ENCODE measurements at places on chromosomes 3 and 15.
A peak's percentile ranks its signal among the peaks of the same experiment; 100 is the strongest.

DNA sequence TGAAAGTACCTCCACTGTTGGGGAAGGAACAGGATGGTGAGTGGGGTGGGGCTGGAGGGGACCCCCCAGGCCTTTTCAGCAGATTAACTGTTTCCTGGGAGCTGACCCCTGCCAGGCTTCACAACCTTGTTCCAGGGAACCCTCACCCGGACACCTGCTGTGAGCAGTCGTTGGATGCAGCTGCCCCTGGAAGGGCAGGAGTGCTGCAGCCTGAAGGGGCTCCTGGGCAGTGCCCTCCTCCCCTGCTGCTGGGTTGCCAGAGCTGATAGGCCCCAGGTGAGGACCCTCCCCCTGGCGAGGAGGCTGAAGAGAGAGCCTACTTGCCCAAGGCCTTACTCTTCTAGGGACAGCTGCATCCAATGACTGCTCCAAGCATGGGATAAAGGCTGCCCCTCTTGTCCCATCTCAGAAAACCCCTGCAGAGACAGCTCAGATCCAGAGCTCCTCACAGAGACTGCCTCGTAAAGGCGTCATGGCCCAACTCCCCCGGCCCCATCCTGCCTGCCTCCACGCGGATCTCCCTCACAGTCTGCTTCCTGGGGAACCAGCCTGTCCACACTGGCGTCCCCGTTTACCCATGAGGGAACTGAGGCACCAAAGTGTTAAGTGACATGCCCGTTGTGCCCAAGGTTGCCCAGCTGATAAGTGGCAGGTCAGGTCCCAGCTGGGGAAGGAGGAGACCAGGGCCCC, 193.4 kb upstream of the LINGO1 start:
- no peak for DNase-seq

- DNase-seq: no peak
Measured at GRCh38 chr3:48997714-48998637, 7.9 kb downstream of the P4HTM start.

GRCh38 chr3:100001083-100001482, 113.2 kb downstream of the FILIP1L start:
- no peak for DNase-seq

GRCh38 chr15:64515196-64515595, 54.8 kb downstream of the ZNF609 start:
- DNase-seq: no peak

- DNase-seq: no peak
Measured at GRCh38 chr3:103684904-103685303, 1250.1 kb downstream of the ZPLD1 start.

DNA sequence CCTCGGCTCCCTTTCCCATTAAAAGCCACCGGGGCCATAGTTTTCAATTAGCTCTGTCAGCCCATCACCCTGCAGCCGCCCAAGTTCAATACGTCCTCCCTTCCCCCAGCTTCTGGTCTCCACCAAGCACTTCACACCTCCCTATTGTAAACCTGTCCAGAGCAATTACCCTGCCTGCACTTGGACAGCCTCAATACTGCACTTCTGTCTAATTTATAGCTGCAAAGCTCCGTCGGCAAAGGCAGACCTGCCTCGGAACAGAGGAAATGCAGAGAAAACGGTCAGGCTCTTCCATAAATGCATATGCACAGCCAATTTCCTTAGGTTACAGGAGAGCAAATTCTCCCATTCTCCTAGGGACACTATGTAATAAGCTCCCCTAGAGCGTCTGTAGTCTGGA, 21.9 kb downstream of the LRIG1 start:
- DNase-seq: no peak

DNA sequence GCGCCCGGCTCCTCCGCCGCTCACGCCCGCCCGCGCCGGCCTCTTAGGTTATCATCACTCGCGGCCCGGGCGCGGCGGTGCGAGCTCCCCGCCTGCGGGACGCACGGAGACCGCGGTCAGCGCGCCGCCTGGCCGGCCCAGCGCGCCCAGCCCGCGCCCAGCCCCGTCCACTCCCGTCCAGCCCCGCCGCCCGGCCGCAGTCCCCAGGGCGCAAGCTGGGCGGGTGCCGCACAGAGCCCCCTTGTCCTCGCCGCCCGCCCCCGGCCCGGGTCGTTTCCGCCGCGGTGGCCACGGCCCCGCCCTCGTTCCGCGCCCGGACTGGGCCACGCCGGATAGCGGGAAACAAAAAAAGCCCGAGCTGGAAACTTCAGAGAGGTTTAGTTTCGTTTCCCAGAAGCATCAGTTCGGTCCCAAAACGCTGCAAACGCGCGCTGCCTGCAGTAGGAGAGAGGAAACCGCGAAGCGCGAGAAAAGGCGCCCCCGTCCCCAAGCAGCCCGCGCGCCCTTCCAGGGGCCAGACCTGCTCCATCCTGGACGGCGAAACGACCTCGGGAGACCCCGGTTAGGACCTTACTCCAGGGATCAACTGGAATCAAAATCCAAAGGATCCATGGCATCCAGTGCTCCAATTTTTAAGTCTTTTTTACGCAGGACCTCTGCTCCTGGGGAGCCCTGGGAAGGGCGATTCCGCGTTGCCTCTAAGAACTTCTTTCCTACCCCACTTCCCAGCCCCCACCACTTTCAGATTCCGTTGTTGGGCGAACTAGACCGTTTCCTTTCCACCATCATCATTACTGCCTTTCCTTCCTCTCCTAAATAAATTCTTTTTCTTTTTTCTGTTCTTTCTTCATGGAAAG, at the start of gene ATP10A:
TSS of gene ATP10A (minus strand) at position 217 of the 857 bp plus-strand sequence. CDS start 231 bp downstream, outside the sequence.
- DNase-seq: peak; percentile 71

DNA sequence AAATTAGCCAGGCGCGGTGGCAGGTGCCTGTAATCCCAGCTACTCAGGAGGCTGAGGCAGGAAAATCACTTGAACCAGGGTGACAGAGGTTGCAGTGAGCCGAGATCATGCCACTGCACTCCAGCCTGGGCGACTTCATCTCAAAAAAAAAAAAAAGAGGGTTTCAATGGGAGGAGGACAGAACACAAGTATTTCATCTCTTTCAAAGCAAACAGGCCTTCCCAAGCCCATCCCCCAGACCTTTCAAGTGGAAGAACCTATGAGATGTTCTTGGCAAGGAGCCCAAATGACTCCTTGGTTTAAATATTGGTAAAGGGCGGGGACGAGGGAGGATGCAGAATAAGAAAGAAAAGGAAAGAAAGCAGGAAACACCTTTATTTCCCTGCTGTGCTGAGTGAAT, 62.2 kb upstream of the MCF2L2 start:
- DNase-seq: no peak

GRCh38 chr3:192745150-192745549, 17.8 kb upstream of the FGF12 start:
- no peak for DNase-seq

GRCh38 chr15:73882761-73883419, 9.5 kb downstream of the TBC1D21 start:
- DNase-seq: no peak

GRCh38 chr3:177944228-177944661, 592.0 kb upstream of the KCNMB2 start:
- DNase-seq: peak; percentile 63

GRCh38 chr3:51932471-51933370, 9.0 kb downstream of the RRP9 start:
- no peak for DNase-seq

DNA sequence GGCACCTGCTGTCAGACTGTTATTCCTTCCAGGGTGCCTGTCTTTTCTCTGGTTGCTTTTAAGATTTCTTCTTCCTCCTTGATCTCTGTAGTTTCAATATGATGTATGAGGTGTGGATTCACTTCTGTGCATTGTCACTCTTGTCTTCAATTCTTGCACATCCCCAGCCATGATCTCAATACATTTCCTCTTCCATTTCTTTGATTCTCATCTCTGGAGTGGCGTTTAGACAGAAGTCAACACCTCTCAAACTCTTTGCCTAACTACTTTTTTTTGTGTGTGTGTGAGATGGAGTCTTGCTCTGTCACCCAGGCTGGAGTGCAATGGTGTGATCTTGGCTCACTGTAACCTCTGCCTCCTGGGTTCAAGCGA, 224.4 kb upstream of the LYSMD4 start:
- DNase-seq: no peak

DNA sequence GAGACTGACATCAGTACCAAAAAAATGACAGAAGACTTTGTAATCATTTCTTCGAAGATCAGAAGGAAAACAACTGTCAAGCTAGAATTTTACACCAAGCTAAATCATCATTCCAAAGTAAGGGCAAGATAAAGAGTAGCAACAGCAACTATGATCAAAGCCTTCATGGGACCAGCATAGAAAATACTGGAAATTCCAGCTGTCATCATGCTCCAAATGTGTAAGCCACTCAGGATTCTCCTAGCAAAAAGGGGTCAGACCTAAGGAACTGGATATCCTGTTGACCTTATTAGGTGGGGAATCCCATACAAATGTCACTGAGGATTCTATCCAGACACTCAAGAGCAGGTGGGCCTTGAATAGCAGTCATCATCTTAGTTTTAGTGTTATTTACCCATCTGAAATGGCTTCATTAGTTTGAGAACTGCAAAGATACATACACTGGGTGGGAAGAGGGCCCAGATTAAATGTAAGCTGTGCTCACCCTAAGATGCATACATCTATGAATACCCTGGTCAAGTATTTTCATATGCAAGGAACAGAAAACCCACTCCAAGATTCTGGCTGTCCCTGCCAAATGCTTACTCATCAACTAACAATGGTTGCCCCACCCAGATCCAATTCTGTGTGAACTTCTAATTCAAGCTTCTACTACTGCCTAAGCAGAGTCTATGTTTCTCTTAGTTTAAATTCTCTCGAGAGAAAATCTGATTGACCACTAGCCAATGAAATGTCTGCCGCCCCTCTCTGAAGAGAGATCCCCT, 33.5 kb downstream of the CLDN18 start:
- no peak for DNase-seq

DNA sequence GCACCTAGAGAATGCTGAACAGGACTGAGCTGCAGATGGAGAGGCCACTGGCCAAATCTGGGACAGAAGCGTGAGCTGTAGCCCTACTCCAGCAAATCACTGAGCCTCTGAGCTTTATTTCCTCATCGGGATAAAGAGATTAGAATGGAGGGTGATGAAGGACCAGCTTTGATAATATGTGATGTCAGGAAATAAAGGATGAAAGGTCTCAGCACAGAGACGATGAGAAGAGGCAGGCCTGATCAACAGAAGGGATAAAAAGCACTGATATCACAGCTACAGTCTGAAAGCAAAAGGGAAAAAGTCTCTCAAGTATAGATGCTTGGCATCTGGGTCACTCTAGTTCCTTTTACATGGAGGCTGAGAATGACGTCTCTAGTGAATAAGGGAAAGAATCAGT, 70.0 kb downstream of the DHX30 start:
- no peak for DNase-seq

DNA sequence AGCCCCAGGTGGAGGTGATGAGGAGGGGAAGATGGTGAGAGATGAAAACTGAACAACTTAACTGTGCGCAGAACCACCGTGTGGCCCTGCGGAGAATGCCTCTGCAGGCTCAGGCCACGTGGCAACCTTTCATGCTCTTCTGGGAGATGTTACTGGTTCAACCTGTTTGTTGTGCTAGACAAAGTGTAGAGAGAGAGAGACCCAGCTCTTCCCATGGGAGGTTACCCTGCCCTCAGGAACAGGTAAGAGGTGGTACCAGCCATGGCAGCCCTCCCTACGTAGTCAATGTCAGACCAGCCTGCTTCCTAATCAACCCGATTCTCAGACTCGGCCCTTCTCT, 37.0 kb upstream of the HACD2 start:
- no peak for DNase-seq

DNA sequence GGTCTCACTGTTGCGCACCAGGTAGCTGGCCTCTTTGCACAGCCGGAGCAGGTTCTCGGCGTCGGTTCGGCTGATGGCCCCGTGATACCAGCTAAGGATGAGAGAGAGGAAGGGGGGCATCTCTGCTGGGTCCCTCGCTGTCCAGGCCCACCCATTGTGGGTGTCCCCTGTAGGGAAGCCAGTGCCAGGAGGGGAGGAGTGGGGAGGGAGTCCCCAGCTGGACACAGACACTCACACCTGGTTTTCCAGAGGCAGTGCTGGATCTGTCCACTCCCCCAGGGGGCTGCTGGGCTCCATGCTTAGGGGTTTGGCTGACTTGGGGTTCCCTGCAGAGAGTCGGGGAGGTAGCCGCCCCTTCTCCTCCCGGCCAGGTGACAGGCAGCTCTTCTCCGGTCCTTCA, 15.9 kb downstream of the SHF start:
- DNase-seq: no peak

- DNase-seq: no peak
Measured at GRCh38 chr3:54443561-54444161, 321.3 kb downstream of the CACNA2D3 start.

DNA sequence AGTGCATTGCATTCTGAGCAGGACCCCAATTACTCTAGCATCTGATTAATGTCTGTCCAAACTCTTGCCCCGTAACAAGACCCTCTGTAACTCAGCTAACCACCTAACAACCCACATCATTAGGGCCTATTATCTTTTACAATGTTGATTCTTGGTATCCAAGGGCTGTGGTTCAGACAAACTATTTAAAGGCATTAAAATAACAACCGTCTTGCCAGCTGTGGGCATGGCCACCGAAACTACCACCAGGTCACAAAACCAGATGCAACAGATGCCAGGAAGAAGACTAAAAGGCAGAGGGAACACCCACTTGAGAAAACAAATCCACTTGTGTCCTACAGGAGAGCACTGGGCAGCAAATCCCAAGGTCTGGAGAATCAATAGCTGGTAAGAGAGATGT, 262.9 kb downstream of the ERC2 start:
- DNase-seq: no peak

DNA sequence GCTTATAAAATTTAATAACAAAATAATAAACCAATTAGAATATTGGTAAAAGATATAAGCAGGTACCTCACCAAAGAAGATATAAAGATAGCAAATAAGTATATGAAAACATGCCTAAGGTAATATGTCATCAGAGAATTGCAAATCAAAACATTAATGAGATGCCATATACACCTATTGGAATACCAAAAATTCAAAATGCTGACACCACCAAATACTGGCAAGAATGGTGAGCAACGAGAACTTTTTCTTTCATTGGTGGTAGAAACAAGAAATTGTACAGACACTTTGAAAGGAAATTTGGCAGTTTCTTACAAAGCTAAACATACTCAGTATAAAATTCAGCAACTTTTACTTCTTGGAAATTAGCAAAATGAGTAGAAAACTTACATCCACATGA, 346.9 kb upstream of the ROBO1 start:
- DNase-seq: no peak
